ENCODE measurements at places on chromosomes 7 and 10. TPM values are rescaled to one million over a fixed set of nuclear protein-coding genes. Genes with fewer than 3 reads are reported as not detected.

CPA1 gene
- not detected for total RNA-seq

GRCh38 chr10:72248468-72249151, 25.1 kb upstream of the DDIT4 start:
- peak; percentile 65 for DNase-seq

CCDC136 gene
- total RNA-seq: 38.3 TPM

DNA sequence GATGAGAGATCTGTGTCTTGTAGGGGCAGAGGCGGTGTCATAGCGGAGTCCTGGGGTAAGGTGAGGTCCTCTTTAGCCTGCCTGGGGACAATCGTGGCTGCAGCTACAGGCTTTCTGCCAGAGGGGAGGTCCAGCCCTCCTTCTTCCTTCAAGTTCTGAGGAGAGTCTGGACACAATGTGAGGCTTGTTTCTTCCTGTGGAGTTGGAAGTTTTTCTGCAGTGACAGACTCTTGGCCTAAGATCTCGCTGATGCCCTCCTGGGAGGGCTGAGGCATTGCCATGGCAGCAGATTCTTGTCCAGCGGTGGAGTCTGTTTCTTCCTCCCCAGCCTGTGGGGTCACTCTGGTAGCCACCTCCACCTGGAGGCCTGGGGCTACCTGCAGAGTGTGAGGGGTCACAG, 4.4 kb downstream of the NACAD start:
- no peak for DNase-seq

GRCh38 chr7:147999962-148000361, 590.6 kb upstream of the C7orf33 start:
- DNase-seq: no peak

GRCh38 chr10:4810092-4810491, 15.9 kb upstream of the AKR1E2 start:
- no peak for DNase-seq

DNA sequence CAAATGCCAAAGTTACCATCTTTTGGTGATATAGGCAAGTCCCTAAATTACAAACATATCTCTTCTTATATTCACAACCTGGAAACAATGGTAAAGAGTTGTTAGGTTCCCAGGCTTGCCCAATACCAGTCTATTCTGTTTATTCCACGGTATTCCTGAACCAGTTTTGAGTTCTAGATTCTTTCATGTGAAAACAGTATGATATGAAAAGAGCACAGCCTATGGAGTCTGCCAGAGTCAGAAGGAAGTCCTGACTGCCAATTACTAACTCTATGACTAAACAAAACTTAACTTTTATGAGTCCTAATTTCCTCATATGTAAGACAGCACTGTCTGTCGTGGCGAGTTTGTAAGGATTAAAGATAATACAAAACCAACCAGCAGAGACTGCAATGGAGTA, 5.6 kb downstream of the ABI1 start:
- DNase-seq: no peak

GRCh38 chr7:111113263-111114017, 22.5 kb downstream of the LRRN3 start:
- no peak for DNase-seq

DNA sequence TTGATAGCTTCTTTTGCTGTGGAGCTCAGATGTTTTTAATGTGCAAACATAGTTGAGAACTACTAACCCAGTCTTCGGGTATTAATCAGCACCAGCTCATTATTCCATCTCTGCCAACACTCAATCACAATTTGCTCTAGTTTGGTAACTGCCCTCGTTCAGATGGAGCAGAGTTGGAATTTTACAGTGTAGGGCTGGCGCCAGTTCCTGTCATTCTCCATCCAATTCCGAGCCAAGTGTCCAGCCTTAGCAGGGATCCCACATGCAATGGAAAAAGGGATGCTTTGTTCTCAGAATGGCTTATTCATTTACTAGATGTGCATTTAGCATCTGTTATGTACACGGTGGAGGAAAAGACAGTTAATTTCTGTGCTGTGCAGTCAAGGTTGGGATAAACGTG, 504.5 kb upstream of the GALNT17 start:
- DNase-seq: no peak

- DNase-seq: no peak
Measured at GRCh38 chr7:92705831-92706230, 115.6 kb upstream of the FAM133B start.

DNA sequence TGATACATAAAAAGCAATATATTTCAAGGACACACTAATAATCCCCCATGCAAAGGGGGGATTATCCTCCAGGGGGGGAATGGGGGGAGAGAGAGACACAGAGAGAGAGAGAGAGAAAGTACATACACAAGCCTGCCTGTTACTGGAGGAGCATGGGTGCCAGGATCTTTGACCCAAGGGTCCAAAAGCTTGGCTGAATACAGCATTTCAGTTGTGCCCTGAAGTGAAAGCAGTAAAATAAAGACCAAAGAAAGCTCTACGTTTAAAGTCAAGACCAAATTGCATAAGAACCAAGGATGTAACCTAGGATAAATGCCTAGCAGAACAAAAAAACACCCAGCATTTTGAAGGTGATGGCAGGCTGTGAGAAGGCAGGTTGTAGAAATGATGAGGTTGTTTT, 27.8 kb upstream of the ITGB8 start:
- DNase-seq: no peak

PTF1A gene
- total RNA-seq: 0.41 TPM

- no peak for DNase-seq
Measured at GRCh38 chr7:20541608-20542349, 73.7 kb upstream of the ABCB5 start.

DNA sequence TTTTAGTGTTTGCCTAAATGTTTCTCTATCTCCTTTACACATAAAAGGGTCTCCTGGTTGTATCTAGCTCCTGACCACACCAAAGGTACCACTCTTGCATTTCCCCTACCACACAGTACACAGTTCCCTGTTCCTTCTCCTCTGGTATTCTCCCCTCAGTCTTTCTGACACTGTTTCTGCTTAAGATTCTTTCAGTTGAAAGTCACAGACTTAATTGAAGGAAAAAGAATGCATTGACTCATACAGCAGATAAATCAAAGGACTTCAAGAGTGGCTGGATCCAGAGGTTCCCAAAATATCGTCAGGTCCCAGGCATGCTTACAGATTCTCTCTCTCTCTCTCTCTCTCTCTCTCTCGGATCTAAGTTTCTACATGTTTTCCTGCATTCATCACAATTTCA, 185.6 kb upstream of the LRGUK start:
- DNase-seq: no peak

GRCh38 chr7:27176962-27177794, 3.1 kb upstream of the HOXA10 start:
- no peak for DNase-seq

- DNase-seq: no peak
Measured at GRCh38 chr7:79495544-79496272, 42.2 kb upstream of the MAGI2 start.

GRCh38 chr7:131288450-131288849, 39.2 kb upstream of the MKLN1 start:
- DNase-seq: no peak

GALNT11 gene
- 61.6 TPM for total RNA-seq

HGF gene
- total RNA-seq: 5.7 TPM

DNA sequence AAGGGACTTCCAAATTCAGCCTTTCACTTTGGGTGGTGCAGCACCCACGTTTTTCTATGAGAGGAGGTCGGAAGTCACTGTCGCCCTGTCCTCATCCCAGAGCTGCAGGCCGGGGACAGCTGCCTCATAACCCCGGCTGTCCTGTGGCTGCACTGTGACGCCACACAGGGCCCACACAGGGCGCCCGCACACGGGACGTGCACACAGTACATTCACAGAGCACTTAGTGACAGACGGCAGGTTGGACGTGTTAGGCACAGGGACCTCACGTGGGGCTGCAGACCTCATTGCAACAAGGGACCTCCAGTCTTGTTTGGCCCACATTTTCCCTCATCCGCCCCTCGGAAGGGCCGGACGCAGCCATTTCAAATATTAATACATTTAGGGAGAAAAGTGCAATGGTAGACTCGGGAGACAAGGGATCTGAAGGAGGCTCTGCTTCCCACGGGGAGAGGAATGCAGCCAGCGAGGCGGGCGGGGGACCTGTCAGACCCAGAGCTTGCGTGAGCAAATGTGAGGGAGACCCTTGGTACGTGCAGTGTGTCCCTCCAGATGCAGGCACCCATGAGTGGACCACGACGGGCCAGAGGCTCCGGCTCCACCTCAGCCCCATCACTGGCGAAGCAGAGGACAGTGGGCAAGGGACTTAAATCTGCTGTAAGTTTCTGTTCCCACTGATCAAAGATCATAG, 86.7 kb downstream of the VOPP1 start:
- no peak for DNase-seq

TRIM73 gene
- total RNA-seq: 2.9 TPM

- DNase-seq: no peak
Measured at GRCh38 chr7:130129011-130129411, 58.7 kb downstream of the KLHDC10 start.

ITIH5 gene
- total RNA-seq: 14.7 TPM

GRCh38 chr10:114995468-114996247, 57.7 kb downstream of the TRUB1 start:
- DNase-seq: no peak

- DNase-seq: no peak
Measured at GRCh38 chr7:28180031-28180363, 598 bp downstream of the JAZF1 start.

DNA sequence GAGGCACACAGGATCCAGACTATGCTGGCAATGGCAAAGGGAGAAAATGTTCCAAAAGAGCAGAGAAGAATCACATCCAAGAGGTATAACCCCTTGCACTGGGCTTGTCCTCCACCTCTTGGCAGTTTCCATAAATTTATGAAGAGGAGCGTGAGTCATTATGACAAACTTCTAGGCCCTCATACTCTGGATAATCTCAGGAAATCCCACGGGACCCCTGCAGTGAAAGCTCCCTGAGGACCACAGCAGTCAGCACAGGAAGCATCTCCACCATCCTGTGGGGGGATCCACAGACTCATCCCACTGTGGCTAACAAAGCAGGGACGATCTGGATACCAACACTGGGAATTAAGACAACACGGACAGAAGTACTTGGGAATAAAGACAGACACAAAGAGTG, 30.3 kb upstream of the GPAM start:
- DNase-seq: no peak

WEE2 gene
- total RNA-seq: under 0.01 TPM

DNA sequence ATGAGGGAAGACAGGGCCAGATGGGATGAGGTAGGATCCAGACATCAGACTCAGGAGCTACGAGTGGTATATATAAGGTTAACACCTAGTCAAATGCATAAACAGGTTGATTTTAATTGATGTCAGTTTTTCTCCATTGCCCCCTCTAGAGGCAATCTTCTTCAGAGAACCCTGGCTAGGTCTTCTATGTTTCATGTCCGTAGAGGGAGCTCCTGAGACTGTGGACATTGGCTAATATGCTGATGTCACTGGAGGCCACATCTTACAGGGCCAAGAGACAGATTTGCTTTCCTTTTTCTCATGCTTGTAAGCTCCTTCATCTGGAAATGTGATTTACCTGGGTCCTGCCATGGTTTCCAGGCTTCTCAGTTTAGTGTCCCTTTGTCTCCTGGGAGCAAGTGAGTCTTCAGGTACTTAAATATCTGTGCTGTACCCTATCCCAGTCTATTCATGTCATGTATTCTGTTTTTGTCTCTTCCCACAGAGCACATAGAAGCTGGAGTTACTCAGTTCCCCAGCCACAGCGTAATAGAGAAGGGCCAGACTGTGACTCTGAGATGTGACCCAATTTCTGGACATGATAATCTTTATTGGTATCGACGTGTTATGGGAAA, 161.6 kb upstream of the PRSS1 start:
- DNase-seq: peak; percentile 12

- no peak for DNase-seq
Measured at GRCh38 chr7:95066737-95067530, 159.5 kb downstream of the PPP1R9A start.

NME8 gene
- not detected for total RNA-seq

- no peak for DNase-seq
Measured at GRCh38 chr7:71705217-71705616, 573.3 kb downstream of the GALNT17 start.

- DNase-seq: no peak
Measured at GRCh38 chr10:54880996-54881395, 80.0 kb upstream of the PCDH15 start.

DNA sequence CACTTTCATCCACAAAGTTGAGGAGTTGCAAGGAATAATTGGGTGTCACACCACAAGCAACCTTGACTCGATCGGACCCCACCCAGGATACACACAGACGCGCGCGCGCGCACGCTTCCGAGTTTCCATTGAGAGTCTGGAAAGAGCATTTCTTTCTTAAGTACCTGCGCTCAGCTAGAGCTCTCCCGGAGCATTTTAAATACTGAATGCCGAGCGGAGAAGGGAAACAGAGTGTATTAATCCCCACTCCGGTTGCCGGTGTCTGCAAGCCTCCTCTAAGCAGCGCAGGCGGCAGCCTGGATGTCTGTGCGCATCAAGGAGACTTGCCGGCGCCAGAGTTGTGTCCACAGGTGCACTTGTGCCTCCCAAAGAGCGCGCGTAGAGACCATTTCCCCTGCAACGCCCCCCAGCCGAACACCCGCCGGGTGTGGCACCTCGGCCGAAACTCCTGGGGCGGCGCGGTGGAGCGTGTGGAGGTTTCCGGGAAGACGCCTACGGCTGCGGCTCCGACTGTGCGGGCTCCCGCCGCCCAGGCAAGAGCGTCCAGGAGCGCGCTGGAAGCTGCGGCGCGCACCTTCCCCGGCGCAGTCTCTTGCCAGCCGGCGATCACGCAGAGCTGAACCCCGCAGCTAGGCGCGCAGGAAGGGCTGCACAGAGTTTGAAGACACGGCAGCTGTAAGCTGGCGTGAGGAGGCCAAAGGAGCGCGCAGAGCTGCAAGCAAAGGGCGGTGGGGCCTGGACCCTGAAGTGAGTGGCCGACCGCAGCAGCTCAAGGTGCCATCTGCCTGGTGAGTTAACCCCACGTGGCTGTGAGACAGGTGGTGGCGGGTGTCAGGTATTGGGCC, 1.1 kb upstream of the FEZF1 start:
- DNase-seq: no peak

GRCh38 chr10:70925377-70926225, 37.2 kb upstream of the PCBD1 start:
- peak; percentile 41 for DNase-seq

- no peak for DNase-seq
Measured at GRCh38 chr7:54015251-54015650, 526.9 kb upstream of the VSTM2A start.

DNA sequence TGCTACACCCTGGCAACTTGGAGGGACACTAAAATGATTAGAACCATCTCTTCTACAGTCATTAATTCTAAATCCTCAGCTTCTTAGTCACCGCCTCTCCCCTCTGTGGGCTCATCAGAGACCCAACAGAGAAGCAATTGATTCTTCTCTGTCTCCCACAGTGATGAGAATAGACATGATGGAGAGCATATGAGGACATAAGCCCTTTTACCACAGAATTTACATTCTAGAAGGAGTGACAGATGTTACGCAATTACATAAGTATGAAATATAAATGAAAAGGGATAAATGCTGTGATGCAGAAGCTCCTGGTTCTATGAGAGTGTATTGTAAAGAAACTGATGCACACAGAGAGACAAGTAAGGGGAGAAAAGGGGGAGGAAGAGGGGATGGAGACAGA, 18.1 kb upstream of the ABCB5 start:
- no peak for DNase-seq

FXYD4 gene
- total RNA-seq: not detected
